ENCODE measurements at places on chromosomes 11 and 22.

GRCh38 chr11:17634776-17635550 is 84.4 kb upstream of the MYOD1 start:
- no peak for DNase-seq

DNA sequence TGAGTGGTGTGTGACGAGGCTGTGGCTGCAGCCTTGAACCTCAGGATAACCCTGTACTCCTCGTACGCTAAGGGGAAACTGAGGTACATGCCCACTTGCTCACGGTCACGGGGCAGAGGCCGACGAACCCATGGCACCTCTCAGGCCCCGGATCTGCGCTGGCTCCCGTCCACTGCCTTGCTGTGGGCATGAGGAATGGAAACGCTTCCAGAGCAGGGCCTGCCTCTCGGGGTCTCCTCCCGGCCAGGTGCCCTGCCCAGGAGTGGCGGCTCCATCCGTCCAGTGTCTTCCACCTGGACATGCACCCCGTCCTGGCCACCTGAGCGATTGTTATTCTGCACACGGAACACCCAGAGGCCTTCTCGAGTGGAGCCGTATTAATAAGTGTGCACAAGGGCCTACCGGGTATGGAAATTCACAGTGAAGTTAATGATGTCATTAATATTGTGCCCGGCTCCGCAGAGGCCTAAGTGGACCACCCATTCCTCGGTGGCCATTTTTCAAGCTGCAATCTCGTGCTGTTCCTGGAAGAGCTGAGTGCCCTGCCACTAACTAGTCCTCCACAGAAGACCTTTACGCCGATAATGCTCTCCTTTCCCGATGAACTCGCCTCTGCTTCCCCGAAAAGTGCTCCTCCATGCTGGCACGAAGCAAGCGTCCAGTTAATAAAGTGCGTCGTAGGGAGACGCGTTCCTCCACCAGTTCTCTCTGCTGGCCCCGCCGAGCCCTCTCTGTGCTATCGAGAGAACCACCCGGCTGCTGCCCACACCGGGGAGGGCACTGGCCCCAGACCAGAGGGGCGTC is 927.9 kb downstream of the BRD1 start:
- DNase-seq = no peak

- peak; percentile 68 for DNase-seq
Observed at GRCh38 chr11:57205041-57205641, 23.4 kb downstream of the LRRC55 start.

- DNase-seq = no peak
Observed at GRCh38 chr11:129855086-129855485, 39.4 kb downstream of the TMEM45B start.

DNA sequence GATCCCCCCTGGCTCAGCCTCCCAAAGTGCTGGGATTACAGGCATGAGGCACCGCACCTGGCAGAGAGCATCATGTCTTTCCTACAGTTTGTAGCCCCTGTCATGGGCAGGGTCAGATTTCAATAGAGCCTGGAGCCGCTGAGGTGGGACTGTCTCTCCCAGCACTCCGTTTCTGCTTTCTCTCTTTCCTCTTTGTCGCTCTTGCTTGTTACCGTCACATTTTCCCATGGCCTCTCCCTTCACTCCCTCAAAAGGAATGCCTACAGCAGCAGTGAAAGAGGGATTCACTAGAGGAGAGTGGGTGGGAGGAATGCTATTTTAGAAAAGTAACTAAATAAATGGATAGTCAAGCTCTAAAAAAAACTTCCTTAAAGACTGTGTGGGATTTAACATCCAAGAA is 136.7 kb upstream of the TTC12 start:
- no peak for DNase-seq

DNA sequence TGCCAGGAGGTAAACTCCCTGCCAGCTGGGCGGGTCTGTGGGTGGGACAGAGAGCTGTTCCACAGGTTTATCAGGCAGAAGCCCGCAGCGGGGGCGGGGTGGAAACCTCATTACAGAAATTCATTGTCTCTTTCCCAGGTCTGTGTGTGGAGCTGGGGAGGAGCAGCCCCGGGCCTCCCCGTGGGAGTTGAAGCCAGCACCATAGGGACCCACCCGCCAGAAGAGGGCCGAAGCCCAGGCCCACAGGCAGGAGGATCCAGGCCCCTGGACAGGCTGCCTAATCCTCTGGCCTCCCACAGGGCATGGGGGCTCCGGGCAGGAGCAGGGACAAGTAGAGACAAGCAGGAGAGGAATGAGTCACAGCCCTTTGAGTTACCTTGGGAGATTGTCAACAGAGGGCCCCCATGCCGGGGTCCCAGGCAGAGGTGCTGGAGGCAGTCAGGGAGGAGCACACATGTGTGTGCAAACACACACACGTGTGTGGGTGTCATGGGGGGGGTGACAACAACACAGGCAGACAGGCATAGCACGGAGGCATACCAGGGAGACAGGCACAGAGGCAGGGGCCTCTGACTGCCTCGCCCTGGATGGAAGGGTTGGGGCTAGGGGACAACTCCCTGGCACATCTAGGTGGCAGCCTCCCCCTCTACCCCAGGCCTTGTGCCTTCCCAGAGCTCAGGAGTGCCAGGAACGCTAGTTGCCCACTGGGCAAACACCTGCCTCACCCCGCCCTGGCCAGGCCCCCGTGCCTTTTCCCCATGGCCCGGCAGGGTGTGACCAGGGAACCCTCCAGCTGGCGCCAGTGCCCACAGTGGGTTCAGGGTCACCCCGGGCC is 1.4 kb downstream of the CDC42BPG start:
- DNase-seq = no peak

DNA sequence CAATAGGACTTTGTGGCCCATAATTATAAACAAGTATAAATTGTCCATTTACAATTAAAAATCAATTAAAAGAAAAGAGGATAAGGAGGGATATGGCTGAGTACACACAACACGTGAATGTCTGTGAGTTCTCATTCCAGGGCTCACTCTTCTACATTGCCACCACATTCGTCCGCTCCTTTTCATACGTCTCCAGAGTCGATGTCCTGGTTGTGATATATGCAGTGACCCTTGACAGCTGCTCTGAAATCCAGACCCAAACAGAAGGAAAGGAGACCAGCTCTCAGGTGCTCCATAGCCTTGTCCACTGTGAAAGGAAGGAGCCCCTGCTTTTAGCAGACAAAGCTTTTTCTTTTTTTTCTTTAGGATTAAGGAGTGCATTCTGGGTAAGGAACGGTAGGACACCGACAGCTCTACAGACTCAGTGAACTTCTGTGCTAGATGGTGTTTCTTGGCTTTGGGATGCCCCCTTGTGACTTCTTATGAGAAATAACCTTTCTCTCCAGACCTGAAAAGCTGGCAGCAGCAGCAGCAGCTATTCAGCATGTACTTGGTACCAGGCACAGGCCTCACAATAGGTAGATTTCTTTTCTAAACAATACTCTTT is 19.7 kb upstream of the DNAJB13 start:
- DNase-seq = peak; percentile 54

GRCh38 chr11:96579656-96580055 is 189.8 kb downstream of the JRKL start:
- no peak for DNase-seq

DNA sequence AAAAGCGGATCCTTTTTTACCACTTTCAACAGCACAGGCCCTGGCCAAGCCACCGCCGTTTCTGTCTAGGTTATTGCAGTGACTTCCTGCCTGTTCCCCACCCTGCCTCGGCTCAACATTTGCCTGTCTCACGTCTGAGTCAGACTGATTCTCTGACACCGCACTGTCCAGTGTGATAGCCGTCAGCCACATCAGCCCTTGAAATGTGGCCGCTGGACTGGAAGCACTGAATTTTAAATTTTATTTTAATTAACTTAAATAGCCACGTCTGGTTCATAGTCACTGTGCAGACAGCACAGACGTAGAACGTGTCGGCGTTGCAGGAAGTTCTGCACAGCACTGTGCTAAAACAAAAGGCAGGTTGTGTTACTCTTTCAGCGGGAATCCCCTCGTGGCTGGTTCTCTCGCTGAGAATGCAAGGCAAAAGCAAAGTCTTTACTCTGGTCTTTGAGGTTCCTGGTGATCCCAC is 56.3 kb upstream of the ADSL start:
- DNase-seq = no peak

- no peak for DNase-seq
Observed at GRCh38 chr11:133895551-133895950, 50.2 kb upstream of the SPATA19 start.

- no peak for DNase-seq
Observed at GRCh38 chr11:85749884-85750283, 61.1 kb downstream of the SYTL2 start.

GRCh38 chr11:69645801-69646492 is 5.0 kb downstream of the CCND1 start:
- DNase-seq = no peak

GRCh38 chr11:74330075-74330858 is 18.8 kb upstream of the P4HA3 start:
- peak; percentile 43 for DNase-seq

- no peak for DNase-seq
Observed at GRCh38 chr11:47340010-47340409, 12.5 kb downstream of the MYBPC3 start.

- DNase-seq = no peak
Observed at GRCh38 chr11:57458060-57458409, 2.3 kb upstream of the RTN4RL2 start.

DNA sequence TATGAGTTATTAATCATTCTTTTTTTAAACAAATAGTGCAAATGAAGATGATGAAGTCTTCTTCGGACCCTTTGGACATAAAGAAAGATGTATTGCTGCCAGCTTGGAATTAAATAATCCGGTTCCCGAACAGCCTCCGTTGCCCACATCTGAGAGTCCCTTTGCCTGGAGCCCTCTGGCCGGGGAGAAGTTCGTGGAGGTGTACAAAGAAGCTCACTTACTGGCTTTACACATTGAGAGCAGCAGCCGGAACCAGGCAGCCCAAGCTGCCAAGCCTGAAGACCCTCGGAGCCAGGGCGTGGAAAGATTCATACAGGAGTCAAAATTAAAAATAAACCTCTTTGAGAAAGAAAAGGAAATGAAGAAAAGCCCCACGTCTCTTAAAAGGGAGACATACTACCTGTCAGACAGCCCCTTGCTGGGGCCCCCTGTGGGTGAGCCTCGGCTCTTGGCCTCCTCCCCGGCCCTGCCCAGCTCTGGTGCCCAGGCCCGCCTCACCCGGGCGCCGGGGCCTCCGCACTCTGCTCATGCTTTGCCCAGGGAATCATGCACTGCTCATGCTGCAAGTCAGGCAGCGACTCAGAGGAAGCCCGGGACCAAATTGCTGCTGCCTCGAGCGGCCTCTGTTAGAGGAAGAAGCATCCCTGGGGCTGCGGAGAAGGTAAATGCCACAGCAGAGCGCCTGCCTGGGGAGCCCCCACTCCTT is 11.8 kb downstream of the GTSE1 start:
- no peak for DNase-seq

DNA sequence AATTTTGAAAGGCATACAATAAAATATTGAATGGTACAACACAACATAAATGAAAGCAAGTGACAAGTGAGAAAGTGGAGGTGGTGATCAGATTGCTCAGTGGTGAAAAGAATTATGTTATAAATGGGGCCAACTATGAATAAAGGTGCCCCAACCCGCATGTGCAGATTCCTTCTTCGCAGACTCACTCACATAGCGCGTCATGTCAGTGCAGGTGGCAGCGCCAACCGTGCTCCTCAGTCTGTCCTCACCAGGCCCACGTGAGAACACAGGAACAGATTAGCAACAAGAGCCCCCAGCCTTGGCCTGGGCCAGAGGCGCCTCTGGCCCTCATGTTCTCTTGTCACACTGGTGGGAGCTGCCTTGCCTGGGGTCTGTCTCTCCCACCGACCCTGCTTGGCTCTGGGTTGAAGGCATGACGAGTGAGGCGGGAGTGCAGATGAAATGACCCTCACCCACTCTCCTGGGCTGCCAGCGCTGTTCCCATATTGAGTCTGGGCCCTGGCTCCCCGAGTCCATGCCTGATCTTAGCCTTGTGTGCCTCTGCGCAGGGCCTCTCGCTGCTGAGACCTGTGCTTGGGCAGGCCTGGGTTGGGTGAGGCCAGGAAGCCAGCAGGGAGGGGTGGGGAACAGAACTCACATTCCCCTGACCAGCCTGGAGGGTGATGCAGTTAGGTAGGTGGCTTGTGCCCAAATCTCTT is 6.4 kb downstream of the ATG16L2 start:
- no peak for DNase-seq

DNA sequence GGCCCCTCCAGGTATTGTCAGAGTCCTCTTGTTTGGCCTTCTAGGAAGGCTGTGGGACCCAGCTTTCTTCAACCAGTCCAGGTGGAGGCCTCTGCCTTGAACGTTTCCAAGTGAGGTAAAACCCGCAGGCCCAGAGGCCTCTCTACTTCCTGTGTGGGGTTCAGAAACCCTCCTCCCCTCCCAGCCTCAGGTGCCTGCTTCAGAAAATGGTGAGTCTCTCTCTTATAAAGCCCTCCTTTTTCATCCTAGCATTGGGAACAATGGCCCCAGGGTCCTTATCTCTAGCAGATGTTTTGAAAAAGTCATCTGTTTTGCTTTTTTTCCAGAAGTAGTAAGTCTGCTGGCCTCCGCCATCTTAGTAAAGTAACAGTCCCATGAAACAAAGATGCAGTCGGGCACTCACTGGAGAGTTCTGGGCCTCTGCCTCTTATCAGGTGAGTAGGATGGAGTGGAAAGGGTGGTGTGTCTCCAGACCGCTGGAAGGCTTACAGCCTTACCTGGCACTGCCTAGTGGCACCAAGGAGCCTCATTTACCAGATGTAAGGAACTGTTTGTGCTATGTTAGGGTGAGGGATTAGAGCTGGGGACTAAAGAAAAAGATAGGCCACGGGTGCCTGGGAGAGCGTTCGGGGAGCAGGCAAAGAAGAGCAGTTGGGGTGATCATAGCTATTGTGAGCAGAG is at the start of gene CD3E:
Gene CD3E, plus strand, starts transcription at position 163 of the 681 bp plus-strand sequence. Its CDS starts 223 bp downstream, at position 386.
- DNase-seq = no peak

GRCh38 chr11:63694596-63694995 is 13.3 kb downstream of the RTN3 start:
- DNase-seq = no peak

DNA sequence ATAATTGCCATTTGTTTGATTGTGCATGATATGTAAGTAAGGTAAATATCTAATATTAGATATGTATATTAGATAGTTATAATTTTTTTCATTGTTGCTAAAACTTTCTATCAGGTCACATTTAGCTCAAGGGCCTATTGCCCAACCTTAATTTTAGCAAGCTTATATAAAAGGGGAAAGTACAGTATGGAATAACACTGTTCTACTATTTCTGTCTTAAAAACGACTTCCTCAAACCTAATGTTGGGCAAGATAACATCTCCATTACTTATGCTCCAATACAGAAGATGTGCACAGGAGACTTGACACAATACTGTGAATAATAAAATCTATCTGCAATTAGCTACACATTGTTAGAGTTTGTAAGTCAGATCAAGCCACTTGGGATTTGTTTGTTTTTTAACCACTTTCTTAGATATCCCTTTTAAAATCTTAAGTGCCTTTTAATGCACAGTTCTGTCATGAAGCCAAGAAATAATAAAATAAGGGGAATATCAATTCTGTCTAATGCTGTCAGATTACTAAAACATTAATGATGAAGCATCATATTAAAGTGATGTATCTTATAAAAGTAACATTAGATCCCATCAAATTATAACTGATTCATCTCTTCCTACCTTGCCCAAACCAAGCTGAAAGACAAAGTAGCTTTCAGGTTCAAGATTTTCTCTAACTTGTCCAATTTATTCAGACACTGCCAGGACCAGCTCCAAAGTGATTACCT is 98.1 kb downstream of the SIK3 start:
- DNase-seq = no peak
